NCI-H1048 (cell line): ENCODE measurements at places on chromosomes 12 and 14.

GRCh38 chr12:39442831-39443080, 164 bp downstream of the KIF21A start:
- DNase-seq: no peak

DNA sequence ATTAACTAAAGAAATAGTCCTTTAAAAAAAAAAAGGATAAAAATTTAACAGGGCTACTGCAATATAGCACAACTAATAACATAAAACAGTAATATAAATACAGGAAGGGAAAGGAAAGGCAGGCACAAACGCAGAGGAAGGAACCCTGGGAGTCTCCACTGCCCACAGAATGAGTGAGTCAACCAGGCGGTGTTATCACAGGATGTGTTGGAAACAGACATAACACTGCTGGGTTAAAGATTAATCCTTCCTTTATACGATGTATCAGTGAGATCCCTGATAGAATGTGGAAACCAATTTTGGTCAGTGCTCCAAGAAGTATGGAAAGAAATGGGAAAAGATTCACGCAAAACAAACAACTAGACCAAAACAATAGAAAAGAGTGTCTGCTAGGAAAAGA, 47.9 kb downstream of the FGD6 start:
- DNase-seq: no peak

- no peak for DNase-seq
Measured at GRCh38 chr12:119147847-119148448, 30.8 kb upstream of the HSPB8 start.

DNA sequence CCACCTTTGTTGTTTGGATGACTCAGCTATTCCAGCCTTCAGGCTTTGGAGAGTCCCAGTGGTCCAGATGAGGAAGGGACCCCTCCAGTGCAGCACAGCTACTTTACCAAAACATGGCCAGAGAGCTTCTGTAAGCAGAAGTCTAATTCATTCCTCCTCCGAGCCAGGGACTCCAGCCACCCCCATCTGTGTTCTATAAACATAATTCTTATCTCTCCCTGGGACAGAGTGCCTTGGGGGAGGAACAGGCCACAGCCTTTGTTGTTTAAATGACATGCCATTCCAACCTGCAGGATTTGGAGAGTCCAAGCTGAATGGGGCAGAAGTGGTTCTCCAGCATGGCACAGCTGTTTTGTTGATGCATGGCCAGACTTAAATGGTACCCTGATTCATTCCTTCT, 994.0 kb downstream of the TRHDE start:
- no peak for DNase-seq

DNA sequence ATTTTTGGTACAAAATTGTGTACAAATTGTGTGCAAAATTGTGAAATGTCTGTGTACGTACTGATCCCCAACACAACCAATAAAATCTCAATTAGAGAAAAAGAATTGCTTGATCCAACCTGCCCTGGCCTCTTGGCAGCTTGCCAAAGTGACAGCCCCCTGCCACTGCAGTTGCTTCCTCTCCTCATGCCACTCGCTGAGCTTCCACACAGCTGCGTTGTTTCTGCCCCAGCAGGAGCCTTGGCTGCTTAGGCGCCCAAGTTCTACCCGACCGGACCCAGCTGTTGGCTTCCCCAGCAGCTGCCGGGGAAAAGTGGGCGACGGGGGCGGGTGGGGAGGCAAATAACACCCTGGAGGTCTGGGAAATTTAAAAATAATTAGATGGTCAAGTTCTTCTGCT, 171.8 kb upstream of the ATF7IP start:
- no peak for DNase-seq

- DNase-seq: no peak
Measured at GRCh38 chr12:120639771-120640721, at the start of gene CABP1. Gene CABP1 (plus strand): TSS chr12:120640626. CDS start chr12:120640686, 60 bp downstream.

DNA sequence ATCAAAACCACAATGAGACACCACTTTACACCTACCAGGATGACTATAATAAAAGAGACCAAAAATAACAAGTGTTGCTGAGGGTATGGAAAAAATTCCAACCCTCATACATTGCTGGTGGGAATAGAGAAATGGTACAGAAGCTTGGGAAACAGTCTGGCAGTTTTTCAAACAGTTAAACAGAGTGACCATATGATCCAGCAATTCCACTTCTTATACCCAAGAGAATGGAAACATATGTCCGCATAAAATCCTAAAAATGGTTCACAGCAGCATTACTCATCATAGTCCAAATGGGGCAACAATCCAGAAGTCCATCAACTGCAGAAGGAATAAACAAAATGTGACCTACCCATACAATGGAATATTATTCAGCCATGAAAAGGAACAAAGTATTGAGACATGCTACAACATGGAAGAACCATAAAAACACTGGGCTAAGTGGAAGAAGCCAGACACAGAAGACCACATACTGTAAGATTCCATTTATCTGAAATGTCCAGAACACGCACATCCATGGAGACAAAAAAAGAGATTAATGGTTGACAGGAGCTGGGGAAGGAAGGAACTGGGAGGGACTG, 44.5 kb downstream of the CHGA start:
- no peak for DNase-seq

DNA sequence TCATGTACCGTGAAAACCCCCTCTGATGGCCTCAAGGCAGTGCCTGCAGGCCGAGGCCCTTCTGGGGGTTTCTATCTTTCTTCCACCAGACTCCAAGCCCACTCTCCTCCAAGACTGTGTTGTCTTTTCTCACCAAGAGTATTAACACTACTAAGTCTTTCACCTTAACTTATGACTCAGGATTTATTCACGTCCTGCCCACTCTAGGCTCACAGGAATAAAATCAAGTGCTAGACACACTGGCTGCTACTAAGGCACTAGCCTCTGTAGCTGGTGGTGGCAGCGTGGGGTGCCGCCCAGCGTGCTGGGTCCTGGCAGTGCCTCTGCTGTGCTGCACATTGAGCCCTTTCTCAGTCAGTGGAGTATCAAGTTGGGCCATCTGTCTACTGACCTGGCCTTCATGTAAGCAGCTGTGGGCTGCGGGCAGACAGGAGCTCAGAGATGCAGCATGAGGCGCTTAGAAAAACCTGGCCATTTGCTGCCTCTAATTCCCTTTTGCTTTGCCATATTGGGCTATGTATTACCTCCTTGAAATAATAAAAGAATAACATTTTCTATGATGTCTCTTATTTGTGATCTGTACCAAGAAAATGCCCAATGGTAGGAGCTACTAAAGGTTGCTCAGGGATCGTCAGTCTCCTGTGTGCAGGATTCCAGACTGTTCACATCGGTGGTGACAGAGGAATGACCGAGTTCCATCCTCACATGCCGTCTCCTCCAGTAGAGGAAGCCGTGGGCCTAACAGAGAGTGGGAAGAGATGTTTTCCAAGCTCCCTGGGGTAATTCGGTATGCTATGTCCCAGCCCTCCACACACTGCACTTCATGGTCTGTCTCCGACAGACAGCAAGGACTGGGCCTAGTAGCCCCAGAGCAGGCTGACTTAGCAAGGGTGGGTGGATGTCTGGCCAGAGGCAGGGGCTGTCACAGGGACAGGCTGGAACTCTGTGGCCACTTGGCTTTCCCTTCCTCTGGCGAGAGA, 39.9 kb downstream of the MAX start:
- no peak for DNase-seq

DNA sequence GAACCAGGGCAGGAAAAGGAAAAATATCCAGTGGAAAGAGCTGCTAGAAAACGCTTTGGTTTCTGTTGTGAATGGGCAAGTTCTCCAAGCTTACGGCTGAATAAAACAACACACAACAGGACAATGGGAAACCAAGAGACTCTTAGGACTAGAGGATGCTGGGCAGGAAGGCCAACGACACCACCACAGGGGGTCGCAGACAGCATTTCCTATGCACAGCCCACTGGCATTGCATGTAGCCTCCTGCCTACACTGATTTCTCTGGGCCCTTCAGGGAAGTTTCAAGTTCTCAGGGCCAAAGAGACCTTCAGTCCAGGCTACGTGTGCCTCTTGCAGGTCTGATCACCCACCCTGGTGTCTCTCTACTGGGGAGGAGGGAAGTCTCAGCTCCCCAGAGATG, 108.0 kb downstream of the RIMBP2 start:
- DNase-seq: no peak

DNA sequence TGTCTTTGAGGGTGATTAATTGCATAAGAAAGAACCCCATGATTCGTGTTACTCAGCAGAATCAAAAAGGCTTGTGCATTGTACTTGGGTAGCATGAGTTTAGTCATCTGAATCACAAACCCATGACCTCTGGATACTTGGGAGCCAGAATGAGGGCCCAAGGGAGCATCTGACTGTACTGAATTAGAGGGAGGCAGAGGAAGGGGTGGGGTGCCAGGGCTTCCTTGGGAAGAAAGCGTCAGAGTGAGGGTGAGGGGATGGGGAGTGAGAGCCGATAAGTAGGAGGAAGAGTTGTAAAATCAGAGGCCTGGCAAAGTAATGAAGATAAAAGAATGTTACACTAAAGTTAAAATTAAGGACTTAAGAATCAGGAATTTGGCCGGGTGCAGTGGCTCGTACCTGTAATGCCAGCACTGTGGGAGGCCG, 29.8 kb downstream of the GPRC5D start:
- no peak for DNase-seq

DNA sequence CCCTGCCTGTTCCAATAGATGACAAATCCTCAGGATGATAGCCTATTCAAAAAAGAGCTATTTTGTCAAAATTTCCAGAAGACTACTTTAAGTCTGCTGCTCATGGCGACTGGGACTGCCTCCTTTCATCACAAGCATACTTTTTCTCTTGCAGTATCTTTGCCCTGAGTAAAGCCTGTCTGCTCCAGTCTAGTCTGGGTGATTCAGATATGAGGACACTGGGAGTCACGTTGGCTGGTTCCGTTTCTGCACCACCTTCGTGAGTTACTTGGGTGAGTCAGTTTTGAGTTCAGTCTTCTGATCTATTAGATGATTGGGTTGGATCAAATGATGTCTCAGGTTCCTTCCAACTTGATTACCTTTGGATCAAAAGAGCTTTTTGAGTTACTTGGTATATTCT, 301.3 kb upstream of the STXBP6 start:
- DNase-seq: no peak

DNA sequence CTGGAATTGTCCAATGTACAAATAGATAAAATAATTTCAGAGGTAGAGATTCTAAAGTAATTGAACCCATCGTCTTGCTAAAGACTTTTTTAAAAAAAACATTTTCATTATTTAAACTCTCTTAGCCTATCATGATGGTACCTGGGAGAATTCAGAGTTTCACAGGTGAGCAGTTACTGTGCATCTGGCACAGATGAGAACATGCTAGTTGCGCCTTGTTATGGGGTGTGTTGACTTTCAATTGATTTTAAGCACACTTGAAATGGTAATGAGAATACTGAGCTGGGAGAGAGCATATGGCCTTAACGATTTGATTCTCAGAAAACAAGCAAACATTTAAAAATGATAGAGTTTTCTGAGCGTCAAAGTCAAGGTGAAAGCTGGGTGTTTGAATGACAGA, 66.6 kb downstream of the FLRT2 start:
- DNase-seq: no peak

DNA sequence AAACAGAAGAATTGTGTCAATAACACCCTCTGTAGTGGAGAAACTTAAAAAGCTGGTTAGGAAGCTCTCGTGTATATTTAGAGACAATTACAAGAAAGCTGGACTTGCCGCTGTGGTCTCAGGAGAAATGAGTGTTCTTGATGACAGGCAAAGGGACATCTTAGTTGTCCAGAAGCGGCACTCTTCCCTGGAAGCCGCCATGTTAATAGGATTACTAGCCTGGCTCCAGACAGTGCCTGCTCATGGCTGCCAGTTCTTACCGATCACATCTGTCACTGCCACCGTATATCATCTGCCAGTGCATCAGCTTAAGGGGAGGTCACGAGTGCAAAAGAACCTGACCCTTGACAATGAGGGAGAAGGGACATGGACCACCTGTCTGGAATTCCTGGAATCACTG, 48.9 kb downstream of the C14orf132 start:
- DNase-seq: no peak

DNA sequence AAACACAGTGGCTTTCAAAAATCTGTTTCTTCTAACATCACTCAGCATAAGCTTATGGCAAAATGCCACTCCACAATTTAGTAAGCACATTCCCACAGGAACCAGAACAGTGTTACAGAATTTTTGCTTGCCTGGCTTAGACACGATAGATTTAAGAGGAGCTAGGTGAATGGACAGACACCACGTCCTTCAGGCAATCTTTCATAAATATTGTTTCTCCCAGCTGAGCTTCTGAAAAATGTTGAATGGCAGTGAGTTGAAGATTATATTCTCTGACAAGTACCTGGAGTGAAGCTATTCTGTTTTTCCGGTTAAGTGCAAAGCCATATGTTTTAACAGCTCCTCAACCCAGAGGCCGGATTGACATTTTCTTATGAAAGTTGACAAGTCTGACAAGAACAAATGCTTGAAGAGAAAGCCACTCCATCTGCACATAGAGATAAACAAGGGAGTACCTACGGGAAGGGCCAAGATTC, 102.0 kb downstream of the FSCB start:
- no peak for DNase-seq

DNA sequence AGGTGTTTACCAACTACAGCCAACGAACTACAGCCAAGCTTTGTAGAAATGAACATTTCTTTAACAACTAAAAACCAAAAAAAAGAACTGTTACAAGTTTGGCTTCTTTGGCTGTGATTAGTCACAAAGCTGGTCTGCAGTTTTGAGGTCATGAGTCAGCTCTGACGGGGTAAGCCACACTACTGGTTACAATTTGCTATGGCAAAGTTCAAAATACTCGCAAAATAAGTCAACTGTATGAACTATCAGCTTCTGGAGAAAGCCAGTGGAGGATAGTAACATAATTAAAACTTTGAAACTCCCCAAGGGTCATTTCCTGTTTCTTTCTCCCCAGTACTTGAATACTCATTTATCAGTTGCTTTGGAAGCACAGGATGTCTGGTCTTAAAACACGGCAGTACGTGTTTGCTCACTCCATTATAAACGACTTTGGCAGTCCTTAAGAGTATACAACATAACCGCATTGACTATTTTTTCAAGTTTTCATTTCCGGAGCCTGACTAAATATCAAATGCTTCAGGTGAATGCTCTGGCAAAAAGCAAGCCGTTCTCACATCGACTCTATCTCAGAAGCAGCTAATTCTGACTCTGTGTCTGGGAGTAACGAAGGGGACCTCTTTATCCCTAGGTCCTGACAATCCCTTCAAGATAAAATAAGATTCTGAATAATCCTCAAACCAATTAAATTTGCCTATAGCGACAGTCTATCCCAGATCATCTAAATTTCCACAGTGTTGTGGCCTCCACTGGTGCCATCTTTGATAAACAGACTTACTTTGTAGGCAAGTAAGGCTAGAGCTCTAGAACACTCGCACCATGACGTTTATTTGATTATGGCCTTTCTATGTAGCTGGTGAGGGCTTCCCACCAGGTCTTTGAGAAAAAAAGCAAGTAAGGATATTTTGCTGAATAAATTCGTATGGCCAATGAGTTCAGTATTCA, 10.6 kb downstream of the PHLDA1 start:
- no peak for DNase-seq

DNA sequence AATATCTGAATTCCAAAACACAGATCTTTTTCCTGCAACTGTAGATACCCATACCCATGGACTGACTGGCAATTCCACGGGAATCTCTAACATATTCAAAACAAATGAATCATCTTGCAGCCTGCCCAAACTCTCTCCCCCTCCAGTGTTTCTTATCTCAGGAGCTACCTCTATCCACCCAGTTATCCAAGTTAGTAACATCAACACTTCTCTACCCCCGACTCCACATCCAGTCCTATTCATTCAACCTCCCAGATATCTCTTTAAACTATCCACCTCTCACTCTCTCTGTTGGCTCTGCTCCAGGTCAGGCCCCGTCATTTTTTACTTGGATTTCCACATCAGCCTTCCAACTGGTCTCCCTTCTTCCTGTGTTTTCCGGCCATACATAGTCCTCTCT, 6.7 kb upstream of the KCNH5 start:
- no peak for DNase-seq

- no peak for DNase-seq
Measured at GRCh38 chr12:8914716-8915526, 612 bp downstream of the PHC1 start.
